ENCODE measurements at places on chromosomes 11 and 22.

DNA sequence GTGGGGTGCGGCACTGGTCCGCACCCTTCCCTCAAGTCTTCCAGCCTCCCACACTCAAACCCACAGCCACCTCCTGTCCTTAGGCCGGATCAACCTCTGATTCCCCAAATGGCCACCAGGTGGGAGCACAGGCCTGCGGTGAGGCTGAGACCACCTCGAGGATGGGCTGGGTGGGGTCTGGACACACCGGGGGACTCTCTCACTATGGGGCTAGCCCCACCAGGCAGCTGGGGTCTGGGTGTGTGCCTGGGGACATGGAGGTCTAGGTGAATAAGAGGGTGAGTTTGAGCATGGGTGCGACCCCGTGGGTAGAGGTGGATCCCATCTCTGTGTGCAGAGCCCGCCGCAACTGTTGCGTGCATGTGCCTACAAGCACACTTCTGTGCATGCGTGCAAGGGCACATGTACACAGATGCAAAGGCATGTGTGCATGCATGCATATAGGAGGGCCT lies 32.6 kb downstream of the MYO18B start:
- DNase-seq = no peak

GRCh38 chr22:35629406-35630216 lies 12.5 kb upstream of the MB start:
- DNase-seq = no peak

DNA sequence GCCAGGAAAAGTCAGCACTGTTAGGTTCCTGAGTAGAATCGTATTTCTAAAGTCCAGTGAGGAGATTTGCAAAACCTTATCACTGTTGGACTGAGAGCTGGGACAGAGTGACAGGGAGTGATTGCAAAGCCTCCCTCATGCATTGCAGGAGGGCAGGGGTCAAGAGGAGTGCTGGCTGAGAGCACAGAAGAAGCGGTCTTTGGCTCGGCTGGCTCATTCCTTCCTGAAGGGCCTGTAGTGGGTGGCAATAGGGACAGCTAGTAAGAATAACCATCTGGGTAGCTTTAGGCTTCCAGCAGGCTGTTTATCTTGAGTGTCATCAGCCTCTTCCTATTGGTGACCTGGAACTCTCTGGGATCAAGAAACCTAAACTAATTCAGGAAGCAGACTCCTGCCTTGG lies 53.4 kb downstream of the CD44 start:
- no peak for DNase-seq

DNA sequence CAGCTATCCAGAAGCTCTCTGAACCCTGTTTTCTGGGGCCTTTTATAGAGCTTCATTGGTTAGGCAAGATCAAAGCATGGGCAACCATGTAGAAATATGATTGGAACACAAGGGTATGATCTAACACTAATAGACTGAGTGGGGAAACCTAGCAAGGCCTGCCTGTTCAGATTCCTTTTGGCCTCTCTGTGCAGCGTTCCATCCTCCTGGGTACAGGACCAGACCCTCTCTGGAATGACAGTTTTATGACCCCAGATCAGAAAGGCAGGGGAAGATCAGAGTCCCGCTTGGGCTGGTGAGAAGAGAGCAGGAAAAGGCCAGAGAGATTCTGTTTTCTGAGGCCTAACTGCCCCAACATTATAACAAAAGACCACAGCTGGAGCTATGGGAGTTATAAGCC lies 36.7 kb upstream of the VWA5A start:
- no peak for DNase-seq

DNA sequence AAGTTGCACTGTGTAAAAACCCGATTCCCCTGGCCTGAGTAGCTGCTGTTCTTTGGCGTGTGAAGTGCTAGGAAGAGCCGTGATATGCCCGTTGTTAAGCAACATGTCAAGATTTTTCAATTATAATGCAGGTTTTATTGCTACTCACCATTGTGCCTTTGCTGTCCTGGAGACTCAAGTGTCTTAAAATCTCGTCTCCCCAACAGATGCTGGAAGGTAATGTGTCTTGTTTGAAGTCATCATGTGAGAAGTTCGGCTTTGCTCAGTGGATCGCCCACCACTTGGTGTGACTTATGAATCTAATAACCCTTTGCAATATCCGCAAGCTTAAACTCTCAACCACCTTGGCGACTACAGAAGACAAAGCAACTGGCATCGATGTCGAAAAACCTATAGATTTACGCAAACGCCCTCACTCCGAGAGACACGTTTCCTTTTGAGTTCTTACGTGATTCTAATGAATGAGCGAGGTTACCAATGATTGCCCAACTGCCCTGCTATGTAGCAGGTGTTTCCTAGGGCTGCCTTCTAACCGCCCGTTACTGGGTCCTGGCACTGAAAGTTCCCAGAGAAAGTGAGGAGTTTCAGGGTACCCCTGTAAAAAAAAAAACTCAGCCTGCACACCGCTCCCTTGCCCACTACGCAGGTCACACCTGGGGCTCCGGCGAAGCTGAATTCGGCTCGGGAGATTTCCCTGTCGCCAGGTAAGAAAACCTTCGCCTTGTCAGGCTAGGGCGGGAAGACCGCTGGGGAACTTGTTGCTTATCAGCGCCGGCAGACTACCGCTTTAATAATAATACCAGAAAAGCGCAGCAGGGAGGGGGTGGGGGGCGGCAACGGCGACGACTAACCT lies 21.2 kb upstream of the BDNF start:
- no peak for DNase-seq

DNA sequence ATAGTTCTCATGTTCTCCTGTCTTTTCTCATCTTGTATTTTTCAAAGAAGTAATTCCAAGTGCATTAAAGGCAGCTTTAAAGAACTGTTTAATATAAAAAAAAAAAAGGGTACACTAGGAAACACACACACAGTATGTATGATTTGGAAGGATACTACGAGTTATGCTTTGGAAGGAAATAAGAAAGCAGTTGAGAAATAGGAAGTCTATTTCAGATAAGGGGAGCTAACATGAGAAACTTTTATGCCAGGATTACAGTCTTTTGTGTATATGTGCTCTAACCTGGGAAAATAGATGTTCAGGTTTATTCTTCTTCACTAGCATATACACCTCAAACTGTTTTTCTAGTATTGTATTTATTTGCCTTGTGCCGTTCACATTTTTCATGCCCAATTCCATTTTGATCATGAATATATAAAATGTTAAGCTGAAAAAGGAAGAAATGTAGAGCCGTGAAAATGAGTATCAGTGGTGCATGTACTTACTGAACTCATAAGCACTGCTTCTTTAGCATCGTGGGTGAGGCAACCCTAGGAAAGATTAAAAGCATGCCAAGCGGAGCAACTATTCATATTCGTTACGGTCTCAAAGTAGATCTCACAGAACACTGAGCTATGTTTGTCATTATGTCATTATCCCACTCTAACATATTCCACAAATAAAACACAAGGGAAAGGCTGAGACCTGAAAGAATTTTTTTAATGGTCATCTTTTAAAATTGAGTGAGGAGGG lies 59.6 kb downstream of the GUCY1A2 start:
- DNase-seq = no peak

GRCh38 chr11:118202599-118203422 lies 22.0 kb downstream of the JAML start:
- DNase-seq = no peak

DNA sequence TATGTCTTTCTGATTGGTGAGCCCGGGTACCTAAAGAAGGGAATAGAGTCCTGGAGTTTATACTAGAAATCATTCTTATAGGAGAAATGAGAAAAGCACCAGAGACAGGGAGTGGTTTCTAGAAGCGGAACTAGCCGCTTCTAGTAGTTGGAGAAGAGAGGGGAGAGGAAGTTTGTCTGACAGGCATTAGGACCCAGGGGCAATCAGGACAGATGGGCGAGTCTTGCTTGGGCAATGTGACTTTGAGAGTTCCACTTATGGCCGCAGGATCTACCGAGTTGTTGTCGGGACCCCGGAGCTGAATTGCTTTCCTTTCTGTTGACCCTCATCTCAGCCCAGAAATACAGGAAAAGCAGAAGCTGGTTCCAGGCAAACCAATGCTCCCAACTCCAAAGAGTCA lies 596.8 kb upstream of the CNTN5 start:
- no peak for DNase-seq

- DNase-seq = no peak
These were observed 85.4 kb downstream of the CSTPP1 start for GRCh38 chr11:47021965-47022364.

DNA sequence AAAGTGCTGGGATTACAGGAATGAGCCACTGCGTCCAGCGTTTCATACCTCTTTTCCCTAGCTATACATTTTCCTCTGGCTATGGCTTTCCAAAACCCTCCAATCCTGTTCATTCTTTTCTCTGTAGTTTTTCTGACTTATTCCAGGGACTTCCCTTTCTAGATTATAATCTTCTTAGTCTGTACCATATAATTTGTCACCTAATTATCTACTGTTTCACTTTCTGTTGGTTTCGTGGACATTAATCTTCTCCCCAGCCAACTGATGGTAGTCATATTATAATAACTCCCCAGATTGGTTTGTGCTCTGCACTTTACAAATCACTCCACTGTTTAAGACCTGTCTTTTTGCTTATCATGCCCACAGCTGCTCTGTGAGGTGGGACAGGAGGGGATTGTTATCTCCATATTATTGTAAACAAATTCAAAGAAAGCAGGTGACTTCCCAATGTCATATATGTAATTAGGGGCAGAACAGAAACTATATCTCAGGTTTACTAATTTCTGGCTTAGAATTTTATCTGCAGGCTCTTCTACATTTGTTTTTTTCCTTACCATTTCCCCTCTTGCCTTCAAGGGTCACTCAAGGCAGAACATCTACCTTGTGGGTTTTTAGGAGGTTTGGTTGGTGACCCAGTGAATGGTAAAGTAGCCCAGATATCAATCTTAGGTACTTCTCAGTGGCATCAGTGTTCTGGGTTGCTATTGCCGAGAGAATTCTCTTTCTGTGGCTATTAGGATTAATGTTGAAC lies 23.9 kb downstream of the STIM1 start:
- no peak for DNase-seq

DNA sequence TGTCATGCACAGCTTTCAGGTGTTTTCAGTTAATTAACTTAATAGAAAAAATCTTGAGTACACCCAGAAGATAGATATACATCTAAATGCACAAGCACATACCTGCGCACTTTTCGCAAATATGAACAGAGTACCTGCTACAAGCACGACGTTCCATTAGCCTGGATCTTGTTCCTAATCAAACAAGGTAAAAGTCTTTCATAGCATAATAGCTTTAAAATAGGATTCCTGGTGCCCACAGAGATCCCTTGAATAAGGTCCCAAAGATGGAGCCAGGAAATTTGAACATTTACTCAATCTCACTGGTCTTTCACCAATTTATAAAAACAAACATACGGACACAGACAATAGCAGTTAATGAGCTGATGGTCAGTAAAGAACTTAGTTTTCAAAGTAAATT lies 689.8 kb upstream of the CHORDC1 start:
- no peak for DNase-seq

GRCh38 chr11:114129142-114129541 lies 69.6 kb downstream of the ZBTB16 start:
- no peak for DNase-seq

DNA sequence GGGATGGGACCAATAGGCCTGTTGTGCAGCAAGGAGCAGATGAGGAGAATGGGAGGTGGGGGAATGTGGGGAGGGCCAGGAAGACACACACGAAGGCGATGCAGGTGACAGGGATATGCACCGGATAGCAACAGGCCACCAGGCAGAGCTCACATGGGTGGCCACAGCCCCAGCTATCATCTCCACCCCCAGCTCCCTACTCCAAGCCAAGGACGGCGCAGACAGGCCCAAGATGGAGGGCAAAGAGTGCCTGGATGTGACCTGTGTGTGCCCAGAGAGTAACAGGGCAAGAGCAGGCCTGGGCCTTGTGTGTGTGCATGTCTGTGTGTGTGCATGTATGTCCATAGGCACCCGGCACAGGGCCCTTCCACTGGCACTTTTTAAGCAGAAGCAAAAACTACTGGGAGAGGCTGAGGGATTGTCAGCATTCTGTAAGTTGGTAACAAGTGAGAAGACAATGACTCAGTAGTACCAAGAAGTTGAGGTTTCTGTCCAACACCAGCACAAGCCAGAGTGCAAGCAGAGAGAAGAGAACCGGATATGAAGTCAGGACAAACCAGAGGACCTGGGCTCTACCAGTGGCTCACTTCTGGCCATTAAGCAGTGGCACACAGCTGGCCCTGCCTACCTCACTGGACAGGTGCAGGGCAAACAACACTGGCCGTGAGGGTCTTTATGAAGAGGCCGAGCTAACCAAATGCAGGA lies 36.4 kb downstream of the NRXN2 start:
- DNase-seq = no peak

- no peak for DNase-seq
These were observed 4.0 kb downstream of the FOLR3 start for GRCh38 chr11:72139500-72139899.

DNA sequence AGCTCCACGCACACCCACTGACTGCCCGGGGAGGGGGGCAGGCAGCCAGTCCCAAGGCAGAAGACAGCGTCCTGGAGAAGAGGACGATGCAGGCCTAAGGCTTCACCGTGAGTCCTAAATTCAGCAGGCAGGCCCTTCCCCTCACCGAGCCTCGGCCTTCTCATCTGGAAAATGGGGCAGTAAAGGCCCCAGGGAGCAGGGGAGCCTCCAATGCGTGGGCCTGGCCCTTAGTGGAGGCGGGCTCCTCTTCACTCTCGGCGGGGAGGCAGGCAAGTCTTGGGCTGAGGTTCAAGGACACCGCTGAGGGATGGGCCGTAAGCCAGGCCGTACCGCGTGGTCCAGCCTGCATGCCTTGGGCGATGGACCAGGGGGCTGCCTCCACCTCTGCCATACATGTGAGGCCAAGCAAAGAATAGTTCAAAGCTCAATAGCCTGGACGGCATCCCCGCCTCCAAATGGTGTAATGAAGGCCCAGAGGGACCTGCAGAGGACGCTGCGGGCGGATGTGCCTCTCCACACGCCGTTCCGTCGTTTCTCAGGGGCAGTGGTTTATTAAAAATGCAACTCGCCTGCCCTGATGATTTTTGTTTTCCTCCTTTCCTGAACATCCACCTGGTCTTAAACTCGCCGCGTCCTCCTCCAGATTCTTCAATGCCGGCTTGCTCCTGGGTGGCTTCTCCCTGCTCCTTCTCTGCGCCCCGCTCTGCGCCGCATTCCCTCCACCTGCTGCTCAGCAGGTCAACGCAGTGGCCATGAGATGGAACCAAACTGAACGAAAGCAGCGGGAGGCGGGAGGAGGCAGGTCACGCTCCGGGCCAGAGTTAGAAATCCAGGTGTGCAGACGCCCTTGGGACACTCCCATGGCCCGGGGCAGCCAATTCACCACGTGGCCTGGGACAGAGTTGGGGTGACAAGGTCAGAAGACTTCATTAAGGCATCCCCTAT lies 627.8 kb downstream of the TBC1D22A start:
- DNase-seq = no peak

- DNase-seq = no peak
These were observed 6.0 kb downstream of the PACSIN2 start for GRCh38 chr22:43008921-43009320.

DNA sequence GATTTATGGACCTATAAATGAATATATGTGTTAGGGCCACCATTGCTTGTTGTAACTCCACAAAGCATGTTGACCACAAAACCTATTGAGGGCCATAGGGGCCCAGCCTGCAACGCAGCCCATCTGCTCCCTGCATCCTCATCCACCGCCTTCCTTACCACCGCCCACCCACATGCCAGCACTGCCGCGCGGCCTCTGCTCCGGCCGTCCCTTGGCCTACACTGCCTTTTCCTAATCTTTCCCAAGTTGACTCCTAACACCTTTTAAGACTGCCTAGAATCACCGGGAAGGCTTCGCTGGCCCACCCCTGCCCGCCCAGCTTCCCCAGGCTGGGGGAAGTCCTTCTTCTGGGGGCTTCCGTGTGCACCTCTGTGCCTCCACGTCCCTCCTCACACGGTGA lies 55.0 kb downstream of the SNX19 start:
- no peak for DNase-seq
